ENCODE measurements at places on chromosomes 3 and 15. TPM values are rescaled to one million over a fixed set of nuclear protein-coding genes. Genes with fewer than 3 reads are reported as not detected.

DNA sequence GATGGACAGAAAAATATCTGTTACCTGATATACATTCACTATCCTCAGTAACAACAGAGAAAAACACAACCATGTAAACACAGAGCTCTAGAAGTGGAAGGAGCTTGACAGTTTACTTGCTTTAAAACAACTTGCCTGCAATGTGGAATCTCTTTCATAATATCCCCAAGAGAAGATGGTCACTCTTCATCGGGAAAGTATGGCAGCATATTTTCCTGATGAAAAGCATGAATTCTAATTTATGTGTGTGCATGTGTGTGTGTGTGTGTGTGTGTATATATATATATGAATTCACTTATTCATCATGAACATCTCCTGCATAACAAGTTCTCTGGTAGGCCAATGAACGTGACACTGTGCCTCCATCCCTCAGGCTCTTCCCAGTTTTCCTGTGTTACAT, 81.2 kb downstream of the EFL1 start:
- no peak for DNase-seq

Gene KCNH8
- total RNA-seq = not detected

DNA sequence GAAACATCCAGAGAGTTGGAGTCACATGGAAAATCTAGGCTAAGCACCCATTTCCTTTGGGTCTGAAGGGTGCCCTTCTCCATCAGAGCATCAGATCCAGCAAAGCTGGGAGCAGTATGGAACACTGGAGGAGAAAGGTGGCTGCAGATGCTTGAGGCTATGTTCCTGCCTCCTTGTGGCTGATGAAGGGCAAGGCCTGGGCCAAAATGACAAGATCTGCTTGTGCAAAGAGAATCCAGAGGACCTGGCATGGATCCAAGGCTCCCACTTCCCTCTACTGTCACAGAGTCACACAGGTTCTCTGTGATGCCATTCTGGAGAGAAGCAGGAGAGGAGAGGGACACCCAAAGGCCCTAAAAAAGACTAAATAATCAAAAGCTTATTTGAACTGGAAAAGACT, 9.2 kb upstream of the ATP8B4 start:
- peak; percentile 37 for DNase-seq

Gene PRKCD
- total RNA-seq = 4.3 TPM

DNA sequence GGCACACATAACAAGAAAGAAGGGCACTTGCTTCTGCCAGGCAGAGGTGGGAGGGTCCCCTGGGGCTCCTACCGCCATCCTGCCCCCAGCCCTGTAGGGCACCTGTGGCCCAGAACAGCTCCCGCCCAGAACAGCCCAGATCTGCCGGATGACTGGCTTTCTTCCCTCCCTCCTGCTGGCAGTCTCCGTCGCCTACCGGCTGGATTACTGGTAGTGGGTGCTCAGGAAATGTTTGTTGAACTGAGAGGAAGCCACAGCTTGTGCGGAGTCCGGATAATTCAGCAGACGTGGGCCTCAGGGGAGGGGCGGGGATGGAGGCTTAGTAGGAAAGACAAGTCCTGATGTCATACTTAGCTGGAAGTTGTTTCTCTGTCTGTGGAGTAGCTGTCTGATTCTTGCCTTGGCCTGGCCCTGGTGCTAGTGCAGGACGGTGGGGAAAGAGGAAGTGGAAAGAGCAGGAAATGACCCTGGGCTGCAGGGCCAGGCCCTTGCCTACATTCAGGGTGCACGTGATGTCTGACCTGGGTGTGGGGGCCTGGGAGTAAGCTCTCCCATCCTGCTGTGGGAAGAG, 6.7 kb downstream of the CCDC9B start:
- DNase-seq = no peak

DNA sequence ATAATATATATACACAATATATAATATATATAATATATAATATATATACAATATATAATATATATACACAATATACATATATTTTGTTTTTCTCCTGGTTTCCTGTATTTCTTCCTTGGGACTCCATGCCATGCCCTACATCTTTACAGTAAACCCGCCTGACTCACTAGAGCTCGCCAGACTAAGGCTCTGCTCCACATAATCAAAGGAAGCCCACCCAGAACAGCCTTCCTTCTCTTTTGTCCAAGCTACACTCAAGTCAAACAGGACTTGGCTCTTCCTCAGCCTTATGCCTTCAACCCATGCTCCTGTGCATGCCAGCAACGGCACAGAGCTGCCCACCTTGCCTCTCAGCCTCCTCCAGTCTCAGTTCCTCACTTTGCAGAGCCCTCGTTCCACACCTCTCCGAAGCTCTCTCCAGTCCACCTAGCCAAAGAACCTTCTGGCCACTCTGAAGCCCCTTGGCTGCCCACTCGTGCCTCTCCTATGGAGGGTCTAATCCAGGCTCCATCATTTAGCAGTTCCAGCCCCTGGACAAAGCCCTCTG, 109.1 kb downstream of the RFTN1 start:
- no peak for DNase-seq

GRCh38 chr3:42264399-42265058, 1.5 kb downstream of the CCK start:
- peak; percentile 13 for DNase-seq

- no peak for DNase-seq
Observed at GRCh38 chr15:74830868-74831267, 4.4 kb downstream of the CPLX3 start.

DNA sequence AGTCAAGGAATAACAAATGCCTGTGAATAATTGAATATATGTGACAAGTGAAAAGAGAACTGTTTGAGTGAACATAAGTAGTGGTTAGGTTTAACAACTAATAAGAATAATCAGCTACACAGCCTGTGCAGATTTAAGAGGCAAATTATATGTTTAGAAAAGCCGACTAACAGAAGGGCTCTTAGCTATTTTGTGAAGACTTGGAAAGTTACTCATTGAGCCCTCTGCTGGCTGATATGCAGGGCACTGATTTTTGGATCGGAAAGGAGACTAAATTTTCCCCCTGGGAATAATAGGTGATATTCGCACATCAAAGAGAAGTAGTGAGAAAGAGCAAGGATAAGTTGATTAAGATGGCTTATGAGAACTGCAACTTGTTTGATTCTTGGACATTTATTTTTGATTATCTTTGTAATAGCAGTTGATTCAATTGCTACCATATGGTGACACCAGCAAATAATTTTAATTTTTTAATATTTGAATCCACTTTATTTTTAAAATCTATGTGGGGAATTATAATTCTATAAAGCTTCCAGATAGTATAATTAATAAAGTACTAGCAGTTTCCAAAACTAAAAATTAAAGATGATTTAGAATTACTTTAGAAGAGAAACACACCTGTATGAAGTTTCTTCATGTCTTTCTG, 156.2 kb downstream of the NLGN1 start:
- peak; percentile 66 for DNase-seq

Gene SLC28A1
- total RNA-seq = not detected

Gene ALPK3
- total RNA-seq = 0.25 TPM

Gene ADAMTSL3
- total RNA-seq = not detected

DNA sequence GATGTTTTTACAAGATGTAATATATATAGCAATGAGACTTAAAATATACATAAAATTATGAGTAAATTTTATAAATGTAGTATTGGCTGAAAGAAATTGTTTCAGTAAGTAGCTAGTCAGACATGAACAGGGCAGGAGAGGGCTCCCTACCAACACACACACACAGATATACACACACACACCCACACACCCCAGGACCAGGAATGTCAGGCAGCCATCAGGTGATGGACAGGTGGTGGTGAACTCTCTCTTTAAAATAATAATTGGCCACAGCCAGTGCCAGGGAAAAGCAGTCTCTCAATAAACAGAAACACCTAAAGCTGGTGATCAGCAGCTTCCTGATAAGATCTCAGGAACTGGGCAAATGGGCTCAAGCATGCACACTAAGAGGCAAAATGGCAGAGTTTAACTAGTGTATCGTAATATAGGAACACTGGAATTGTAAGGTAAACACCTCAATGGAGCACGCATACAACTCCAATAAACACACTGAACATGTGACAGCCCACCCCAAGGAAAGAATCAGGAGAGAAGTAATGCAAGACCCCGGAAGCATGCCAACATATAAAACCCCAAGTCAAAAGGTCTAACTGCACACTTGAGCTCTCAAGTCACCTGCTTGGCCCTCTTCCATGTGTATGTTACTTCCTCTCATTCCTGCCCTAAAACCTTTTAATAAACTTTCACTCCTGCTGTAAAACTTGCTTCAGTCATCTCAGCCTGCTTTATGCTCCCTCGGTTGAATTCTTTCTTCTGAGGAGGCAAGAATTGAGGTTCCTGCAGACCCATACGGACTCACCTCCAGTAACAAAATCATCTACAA, 1034.1 kb upstream of the SEMA6D start:
- no peak for DNase-seq

GRCh38 chr3:128274837-128275236, 121.6 kb downstream of the EEFSEC start:
- peak; percentile 100 for DNase-seq

GRCh38 chr3:99365979-99366378, 272.4 kb upstream of the COL8A1 start:
- DNase-seq = peak; percentile 42

Gene GOLGA8G
- 0.12 TPM for total RNA-seq

DNA sequence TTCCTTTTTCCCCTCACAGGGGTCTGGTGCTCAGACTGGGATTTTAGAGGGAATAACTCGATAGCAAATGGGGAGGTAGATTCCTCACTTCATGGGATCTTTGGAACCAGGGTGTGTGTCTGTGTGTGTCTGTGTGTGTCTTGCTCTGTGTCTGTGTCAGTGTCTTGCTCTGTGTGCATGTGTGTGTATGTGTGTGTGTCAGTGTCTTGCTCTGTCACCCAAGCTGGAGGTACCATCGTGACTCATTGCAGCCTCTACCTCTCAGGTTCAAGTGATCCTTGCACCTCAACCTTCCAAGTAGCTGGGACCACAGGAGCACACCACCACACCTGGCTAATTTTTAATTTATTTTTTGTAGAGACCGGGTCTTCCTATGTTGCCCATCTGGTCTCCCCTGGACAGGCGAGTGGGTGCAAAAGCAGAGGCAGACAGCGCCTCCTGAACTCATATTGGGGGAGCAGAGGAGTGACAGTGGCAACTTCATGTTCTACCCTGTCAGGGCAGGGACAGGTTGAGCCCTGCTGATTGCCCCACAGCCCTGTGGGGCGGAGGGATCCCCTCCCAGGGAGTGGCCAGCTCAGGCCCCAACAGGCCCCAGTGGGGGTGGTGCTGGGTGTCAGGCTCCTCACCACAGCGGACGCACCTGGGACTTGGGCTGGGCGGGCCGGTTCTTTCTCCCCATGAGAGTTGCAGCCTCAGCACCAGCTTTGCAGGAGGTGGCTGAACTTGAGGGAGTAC, 10.4 kb upstream of the SEMA4B start:
- no peak for DNase-seq

- DNase-seq = no peak
Observed at GRCh38 chr15:22974745-22975144, 5.4 kb downstream of the CYFIP1 start.

Gene ZPLD1
- not detected for total RNA-seq

DNA sequence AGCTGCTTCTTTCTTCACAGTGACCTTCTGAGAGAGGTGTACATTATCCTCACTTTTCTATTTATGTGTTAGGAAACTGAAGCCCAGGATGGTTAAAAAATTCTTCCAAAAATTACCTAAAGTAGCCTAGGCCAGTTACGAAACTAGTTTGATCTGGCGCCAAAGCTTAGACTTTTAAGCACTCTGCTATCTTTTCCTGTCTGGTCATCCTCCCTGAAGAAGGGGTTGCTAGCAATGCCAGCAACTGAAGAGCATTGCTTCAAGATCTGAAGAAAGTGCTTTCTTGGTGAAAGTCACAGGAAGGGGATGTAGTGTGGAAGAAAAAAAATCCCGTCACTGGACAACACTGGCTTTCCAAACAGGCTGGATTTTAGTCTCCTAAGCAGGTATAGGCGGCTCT, 618.8 kb upstream of the GRM7 start:
- no peak for DNase-seq

DNA sequence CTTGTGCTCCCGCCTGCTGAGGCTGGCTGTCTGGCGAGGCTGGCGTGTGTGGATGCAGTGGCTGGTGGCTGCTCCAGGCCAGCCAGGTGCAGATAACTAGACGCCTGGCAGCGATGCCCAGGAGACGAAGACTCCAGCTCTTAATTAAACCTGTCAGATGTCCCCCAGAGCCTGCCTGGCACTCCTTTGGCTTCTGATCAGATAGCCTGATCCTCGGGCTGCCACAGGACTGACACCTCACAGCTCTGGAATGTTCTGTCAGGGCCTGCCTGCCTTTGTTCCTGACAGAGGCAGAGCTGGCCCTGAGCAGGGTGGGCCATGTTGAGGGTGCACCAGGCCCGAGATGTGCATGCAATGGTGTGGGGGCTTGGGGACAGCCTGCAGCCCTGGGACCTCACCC, 36.5 kb downstream of the PLXNA1 start:
- peak; percentile 78 for DNase-seq
